ENCODE measurements at places on chromosomes 4 and X. TPM values are rescaled to one million over a fixed set of nuclear protein-coding genes. Genes with fewer than 3 reads are reported as not detected.

DNA sequence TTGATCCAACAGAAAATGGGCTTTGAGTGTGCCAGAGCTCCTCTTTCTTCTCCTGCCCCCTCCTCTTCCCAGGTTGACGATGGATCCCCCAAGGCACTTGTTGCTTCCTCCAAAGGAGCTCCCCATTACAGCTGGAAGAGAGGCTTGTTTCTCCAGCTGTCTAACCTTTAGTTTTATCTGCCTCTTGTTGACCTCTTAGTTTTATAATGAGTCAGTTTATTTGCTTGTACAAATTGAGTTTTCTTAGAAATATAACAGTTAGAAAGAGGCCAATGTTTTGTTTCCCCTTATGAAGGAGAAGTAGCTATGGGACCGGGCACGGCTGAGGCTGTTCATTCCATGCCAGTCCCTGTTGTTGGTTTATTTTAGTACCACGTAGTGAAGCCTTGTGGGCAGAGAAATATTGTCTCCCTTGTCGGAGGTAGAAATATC lies 158.2 kb downstream of the SPRY1 start:
- no peak for DNase-seq

GRCh38 chr4:112279882-112280315 lies 5.8 kb downstream of the TIFA start:
- no peak for DNase-seq

DNA sequence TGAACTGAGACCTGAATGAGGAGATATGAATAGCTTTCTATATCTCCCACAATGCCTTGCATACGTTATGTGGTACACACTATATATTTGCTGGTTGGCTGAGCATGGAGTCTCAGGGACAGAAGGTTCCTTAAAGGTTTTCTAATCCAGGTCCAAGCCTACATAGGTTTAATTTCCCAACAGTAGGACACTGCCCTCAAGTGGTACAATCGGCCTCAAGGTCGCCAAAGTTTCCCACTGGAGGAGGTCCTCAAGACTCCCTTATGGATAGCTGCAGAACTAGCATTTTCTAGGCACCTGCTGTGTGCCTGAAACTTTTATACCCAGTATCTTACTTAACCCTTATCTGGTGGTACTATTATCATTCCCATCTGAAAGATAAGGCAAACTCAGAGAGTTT lies 21.0 kb upstream of the EFNB1 start:
- peak; percentile 25 for DNase-seq

DNA sequence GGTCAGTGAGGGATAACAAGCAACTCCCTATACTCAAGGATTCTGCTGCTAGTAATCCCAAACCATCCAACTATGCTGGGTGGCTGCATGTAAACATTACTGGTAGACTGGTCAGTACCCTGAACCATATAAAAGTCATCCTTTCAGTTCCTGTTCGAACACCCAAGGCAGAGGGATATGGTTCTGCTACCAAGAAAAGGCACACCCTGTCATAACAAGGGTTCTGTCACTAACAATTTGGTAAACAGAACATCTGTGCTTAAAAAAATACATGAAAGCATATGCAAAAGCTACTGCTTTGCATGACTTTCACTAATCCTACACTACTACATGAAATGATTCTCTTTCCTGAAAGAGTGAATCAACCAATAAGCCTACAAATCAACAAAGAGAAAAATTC lies 76.8 kb upstream of the MCF2 start:
- no peak for DNase-seq

- no peak for DNase-seq
These were observed 306.4 kb downstream of the PTTG2 start for GRCh38 chr4:38266616-38267015.

GRCh38 chr4:48008021-48008596 lies 8.4 kb downstream of the CNGA1 start:
- no peak for DNase-seq

DNA sequence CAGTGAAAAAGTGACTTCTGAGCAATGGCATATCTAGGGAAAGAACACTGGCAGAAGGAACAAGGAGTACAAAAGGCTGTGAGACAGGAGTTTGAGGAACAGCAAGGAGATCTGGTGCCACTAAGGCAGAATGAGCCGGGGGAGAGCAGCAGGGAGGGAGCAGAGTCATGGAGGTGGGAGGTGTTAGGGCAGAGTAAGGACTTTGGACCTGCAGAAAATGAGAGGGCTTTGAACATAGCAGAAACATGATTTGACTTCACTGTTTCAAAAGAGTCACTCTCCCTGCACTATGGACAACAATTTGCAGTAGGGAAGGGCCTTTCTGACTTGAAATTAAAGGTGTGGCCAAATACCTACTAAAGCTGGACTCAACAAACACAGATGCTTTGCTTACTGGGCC lies 356.2 kb downstream of the ADGRL3 start:
- DNase-seq = no peak

DNA sequence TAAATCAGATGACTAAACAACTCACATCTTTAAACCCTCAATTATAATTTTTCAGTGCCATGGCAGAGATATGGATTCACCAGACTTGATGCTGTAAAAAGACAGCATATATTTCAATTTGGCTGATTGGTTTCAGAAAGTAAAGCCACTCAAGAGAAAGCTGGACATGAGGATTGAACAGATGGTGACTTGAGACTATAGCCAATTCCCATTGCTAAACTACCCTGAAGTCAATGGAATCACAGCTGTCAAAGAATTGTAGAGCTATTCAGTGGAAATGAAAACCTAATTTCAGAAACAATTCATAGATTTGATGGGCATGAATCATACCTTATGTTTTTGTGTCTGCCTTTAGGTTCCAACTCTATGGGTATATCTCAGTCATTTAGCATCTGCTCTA lies 510.6 kb upstream of the BOD1L1 start:
- no peak for DNase-seq

DNA sequence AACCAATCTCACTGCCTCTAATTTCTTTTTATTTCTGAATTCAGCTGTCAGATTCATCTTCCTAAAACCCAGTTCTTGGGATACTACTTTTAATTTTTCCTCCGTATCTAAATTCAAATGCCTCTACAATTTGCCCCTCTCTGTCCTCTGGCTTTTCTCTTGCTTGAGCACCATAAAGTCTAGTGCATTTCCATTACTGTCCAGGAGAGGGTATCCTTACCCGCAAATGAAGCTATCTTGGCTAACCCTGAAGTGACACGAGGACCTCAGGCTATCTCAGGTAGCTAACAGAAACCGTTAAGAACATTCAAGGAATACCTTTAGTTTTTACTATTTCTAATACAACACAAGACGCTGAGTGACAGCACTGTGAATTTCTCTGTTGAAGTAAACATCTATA lies 49.4 kb upstream of the PRR32 start:
- DNase-seq = no peak

- DNase-seq = no peak
These were observed 21.1 kb upstream of the USP38 start for GRCh38 chr4:143163614-143164013.

Gene SLC6A8
- 112 TPM for total RNA-seq

Gene SLC34A2
- 1.8 TPM for total RNA-seq
